Activated CD8-positive, alpha-beta memory T cell treated with anti-CD3 and anti-CD28 coated beads for 48 hours (primary cell): ENCODE measurements at places on chromosomes 16 and 17.

DNA sequence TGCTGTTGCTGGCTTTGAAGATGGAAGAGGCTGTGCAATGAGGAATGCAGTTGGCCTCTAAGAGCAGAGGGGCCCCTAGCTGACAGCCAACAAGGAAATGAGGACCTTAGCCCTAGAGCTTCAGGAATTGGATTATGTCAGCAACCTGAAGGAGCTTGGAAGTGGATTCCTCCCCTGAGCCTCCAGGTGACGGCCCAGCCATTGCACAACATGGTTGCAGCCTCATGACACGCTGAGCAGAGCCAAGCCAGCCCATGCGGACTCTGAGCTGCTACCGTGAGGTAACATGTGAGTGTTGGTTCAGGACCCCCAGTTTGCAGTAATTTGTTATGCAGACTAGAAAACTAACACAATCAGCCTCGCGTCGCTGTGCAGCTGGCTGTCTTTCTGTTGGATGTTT lies 20.2 kb downstream of the CCDC42 start:
- no peak for DNase-seq

- DNase-seq = no peak
Observed at GRCh38 chr17:5122586-5123342, 6.9 kb downstream of the USP6 start.

DNA sequence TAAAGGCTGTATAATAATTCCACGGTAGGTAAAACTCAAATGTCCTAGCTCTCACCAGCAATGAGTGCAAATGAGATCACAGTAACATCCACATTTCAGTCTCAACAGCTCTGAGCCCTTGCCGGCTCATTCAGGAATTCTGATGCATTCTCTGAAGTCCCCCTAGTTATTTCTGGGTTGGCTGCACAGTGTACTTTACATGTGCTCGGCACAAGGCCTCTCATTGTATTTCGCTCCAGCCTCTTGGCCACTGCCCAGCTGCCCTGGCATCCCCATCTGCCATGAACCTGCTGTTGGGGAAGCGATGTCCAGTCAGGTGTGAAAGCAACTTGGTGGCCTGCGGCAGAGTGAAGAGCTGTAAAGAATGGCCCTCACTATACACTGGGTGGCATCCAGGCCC lies 14.3 kb downstream of the PRCD start:
- no peak for DNase-seq

GRCh38 chr17:79160980-79161636 lies 86.5 kb downstream of the ENGASE start:
- no peak for DNase-seq

- DNase-seq = no peak
Observed at GRCh38 chr17:65228734-65229620, 91.8 kb downstream of the RGS9 start.

DNA sequence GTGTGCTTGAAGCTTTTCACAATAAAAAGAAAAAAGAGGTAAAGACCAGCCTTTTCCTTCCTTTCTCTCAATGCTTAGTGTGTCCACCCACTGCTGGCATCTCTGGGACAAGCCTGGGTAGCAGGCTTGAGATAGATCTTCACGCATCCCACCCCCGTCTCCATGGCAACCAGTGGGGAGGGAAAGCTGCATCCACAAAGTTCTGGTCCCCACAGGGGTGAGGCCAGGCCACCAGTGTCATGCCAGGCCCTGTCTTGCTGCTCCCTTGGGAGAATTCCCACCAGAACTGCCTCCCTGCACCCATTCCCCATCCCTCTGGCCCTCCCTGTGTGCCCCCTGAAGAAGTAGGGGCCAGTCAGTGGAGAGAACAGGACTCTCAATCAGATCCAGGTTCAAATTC lies 259.9 kb downstream of the MRTFB start:
- no peak for DNase-seq
